ENCODE measurements at places on chromosomes 16 and 17.

DNA sequence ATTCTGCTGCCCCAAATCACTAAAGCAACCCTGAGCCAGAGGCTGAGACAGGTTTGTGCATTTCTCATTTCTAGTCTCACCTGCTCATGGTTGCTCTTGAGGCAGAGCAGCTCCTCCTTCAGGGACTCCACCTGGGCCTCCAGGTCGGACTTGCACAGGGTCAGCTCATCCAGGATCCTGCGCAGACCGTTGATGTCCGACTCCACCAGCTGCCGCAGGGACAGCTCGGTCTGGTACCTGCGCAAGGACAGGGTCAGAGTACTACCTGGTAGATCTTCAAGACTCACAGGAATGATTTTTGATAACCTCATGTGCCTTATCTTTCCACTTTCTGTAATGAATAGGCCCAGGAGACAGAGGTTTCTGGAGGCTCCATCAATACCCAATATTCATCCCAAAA, 1.1 kb downstream of the KRT31 start:
- no peak for DNase-seq

DNA sequence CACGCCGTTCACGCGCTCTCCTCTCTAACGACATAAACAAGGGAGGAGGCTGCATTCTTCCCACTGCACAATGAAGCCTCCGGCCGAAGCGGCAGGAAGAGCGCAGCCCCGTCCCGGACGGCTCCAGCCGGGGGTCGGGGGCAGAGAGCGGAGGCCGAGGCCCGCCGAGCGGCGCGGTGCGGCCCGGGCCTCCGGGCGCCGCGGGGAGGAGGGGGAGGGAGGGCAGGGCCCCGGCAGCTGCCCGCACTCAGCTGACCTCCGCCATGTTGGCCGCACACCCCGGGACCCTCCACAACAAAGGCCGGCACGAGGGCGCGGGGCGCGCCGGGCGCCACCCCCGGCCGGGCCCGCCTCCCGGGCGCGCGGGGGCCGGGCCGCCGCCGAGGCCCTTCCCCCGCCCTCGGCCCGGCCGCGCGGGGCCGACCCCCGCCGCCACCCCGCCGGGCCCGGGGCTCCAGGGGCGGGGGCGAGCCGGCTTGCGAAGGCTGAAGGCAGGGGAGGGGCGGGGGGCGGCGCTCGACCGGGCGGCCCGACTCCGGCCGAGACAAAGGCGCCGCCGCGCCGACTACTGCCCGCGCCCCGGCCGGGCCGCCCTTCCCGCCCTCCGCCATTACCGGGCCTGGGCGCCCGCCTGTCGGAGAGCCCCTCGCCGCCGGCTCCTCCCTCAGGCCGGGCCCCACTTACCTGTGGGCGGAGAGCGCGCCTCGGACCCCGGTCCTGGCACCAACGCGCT, 527 bp downstream of the SIAH1 start:
- peak; percentile 54 for DNase-seq

- no peak for DNase-seq
Observed at GRCh38 chr17:50101346-50102163, 6.4 kb downstream of the PDK2 start.

- no peak for DNase-seq
Observed at GRCh38 chr17:73174126-73174525, 9.3 kb downstream of the SSTR2 start.

- no peak for DNase-seq
Observed at GRCh38 chr16:50880926-50881325, 139.0 kb downstream of the CYLD start.

- DNase-seq = no peak
Observed at GRCh38 chr17:21602176-21602575, 90.1 kb upstream of the KCNJ18 start.

DNA sequence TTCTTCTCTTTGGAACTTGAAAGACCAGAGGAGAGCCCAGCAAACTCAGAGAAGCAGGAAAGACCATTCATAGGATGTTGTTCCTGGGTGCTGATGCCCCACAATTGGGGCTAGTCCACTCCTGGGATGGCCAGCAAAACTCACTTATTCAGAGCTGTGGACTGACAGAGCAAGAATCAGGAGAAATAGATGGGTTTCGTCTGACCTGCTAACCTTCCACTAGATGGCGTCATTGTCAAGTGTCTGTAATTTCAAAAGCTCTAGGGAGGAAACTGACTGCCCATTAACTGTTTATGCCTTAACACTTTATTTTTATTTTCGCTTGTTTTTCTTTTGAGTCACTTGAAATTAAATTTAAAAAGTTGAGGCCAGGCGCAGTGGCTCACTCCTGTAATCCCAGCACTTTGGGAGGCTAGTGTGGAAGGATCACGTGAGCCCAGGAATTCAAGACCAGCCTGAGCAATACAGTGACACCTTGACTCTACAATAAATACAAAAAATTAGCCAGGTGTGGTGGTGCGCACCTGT, 28.7 kb upstream of the MILR1 start:
- DNase-seq = no peak

GRCh38 chr17:67700037-67700724, 17.6 kb upstream of the NOL11 start:
- DNase-seq = no peak

GRCh38 chr17:51802544-51802943, 356.0 kb downstream of the CA10 start:
- no peak for DNase-seq

GRCh38 chr16:85033171-85033570, 5.6 kb downstream of the KIAA0513 start:
- no peak for DNase-seq

- DNase-seq = peak; percentile 59
Observed at GRCh38 chr17:39547713-39548478, 59.8 kb downstream of the NEUROD2 start.

DNA sequence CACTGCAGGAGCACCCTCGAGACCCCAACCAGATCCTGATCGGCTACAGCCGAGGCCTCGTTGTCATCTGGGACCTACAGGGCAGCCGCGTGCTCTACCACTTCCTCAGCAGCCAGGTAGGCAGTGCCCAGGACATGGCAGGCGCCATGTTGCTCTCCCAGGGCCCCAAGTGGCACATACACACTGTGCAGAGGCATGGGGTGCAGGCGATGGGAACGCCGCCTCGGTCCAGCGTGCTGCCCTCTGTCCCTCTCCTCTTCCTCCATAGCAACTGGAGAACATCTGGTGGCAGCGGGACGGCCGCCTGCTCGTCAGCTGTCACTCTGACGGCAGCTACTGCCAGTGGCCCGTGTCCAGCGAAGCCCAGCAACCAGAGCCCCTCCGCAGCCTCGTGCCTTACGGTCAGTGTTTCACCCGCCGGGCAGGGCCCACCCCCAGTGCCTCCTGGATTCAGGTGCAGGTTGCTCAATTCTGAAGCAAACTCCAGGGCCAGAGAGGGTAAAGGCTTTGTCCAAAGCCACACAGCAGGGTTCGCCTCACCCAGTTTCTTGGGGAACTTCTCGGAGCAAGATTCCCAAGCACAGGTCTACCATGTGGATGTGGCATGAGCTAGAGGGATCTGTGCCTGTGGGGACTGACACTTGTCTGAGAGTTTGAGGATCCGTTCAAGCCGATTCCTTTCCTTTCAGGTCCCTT, 24.4 kb upstream of the MYO15B start:
- no peak for DNase-seq

DNA sequence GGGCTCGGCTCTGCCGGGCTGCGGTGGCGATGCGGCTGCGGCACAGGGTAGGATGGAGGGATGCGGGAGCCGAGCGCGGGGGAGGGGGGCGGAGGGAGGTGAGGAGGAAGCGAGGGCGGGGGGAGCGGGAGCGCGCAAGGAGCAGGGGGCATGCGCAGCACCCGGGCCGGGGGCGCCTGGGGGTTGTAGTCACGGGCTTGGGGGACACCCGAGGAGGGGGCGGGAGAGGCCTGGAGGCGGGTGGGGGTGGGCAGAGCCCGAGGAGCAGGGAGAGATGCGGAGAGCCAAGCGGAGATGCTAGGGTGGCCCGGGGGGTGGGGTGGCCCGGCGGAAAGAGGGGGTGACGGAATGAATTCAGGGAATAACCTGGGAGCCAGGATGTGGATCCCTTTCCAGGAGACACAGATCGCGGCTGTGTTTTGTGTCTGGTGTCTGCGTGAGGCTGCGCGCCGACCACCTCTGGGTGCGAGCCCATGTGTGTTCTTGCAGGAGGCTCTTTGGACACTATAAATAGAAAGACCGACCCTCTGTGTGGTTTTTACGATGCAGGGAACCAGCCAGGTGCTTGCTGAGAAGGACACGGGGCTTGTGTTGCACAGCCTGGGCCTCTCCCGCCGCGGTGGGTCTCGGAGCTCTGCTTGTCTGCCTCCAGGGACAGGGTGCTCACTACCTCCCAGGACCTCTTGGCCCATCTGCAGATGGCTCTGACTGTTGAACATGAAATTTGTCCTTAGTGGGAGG, at the start of gene STX1B:
STX1B (minus strand) TSS at position 54 of the 741 bp plus-strand sequence. CDS start 242 bp downstream, outside the sequence.
- DNase-seq = peak; percentile 8

- DNase-seq = no peak
Observed at GRCh38 chr16:75478480-75479345, 14.2 kb upstream of the TMEM170A start.

DNA sequence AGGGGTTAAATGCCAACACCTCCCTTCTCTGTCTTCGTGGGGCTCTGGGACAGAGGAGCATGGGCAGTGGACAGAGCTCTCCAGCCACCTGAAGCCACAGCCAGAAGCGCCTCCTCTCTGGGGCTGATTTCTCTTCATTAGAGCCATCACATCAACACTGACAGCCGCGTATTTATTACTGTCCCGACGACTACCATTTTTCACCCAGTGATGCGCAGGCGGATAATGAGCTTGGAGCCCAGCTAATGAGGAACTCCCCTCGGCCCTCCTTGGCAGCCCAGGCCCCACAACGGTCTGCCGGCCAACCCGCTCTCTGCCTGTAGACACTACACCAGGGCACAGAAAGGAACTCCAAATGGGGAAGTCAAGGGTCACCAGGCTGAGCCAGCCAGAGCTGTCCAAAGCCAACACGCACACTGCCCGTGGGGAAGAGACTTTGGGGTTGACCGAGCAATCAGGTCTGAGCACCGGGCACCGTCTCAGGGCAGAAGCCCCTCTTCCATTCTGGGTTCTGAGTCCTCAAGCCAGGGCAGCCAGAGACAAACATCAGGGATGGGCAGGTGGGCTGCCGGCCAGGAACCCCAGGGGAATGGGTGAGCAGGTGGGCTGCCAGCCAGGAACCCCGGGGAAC, 13.2 kb downstream of the SDK2 start:
- no peak for DNase-seq

- no peak for DNase-seq
Observed at GRCh38 chr16:7834771-7835431, 502.3 kb downstream of the RBFOX1 start.

DNA sequence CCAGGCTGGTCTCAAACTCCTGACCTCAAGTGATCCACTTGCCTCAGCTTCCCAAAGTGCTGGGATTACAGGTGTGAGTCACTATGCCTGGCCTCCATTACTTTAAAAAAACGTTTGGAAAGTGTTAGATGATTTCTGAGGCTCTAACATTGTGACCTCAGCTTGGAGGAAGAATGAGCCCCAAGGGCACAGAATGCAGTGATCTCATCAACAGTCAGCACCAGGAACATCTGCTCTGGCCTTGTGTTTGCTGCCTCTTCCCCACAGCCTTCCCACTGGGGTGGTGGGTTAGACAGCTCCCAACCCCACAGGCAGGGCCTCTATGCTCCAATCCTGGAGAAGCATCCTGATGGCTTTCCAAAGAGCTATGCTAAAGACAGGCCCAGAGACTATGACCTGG, 37.7 kb upstream of the SREBF1 start:
- no peak for DNase-seq

- DNase-seq = no peak
Observed at GRCh38 chr16:1746693-1747195, 24.6 kb downstream of the NME3 start.

- DNase-seq = no peak
Observed at GRCh38 chr16:7517496-7517895, 184.9 kb downstream of the RBFOX1 start.

GRCh38 chr16:86856946-86857586, 278.7 kb downstream of the FOXL1 start:
- no peak for DNase-seq

GRCh38 chr16:76157629-76158028, 119.6 kb upstream of the CNTNAP4 start:
- DNase-seq = no peak

GRCh38 chr17:17305281-17305801, 2.2 kb downstream of the NT5M start:
- peak; percentile 23 for DNase-seq

DNA sequence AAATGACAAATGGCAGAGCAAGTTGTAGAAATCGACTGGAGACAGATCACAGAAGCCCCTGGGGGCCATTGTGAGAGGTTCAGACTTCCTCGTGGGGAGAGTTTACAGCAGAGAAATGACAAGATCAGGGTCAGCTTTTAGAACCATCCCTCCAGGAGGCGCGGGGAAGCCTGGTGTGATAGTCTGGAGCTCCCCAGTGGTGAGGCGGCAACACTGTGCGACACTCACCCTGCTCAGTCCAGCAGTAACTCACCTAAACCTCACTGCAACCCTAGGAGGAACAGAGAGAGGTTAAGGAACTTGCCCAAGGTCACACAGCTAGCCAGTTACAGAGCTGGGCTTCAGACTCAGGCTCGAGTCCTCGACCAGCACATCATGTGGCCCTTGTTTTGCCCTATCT, 123.4 kb upstream of the IRX3 start:
- no peak for DNase-seq

DNA sequence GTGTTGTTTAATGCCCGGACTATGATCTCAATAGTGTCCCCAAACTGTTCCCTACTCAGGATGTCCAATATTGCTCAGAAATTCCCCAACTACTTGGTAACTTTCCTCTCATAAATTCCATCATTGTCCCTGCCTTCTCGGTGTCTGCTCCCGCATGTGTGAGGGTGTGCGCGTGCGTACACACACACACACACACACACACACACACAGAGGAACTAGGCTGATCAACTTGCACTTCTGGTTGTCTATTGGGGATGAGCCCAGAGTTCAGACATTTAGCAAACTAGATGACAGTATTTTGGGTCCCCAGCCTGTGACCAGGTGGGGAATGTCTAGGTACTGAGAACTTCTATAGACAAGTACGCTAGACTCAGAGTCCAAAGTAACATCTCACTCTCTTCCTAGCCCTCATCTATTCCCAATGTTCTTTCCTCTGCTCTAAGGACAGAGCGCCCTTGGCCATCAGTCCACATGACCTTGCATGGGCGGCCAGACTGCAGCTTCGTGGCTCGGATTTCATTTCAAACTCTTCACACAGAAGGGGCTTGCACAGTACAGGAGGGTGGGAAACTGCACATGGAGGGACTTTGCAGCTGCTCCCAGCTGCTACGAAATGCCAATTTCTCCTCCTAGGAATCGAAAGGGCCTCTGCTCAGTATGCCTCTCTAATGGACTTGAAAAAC, 5.3 kb downstream of the HS3ST3A1 start:
- DNase-seq = no peak

Data from stimulated activated naive CD4-positive, alpha-beta T cell treated with Interleukin-2 at 50 U/mL for 16 hours (primary cell).